ENCODE measurements at places on chromosomes 4 and X.
A peak's percentile ranks its signal among the peaks of the same experiment; 100 is the strongest.

GRCh38 chr4:3308691-3309090 lies 15.9 kb downstream of the RGS12 start:
- peak; percentile 73 for DNase-seq

GRCh38 chrX:19912-20571 lies 261.1 kb upstream of the PLCXD1 start:
- no peak for DNase-seq

DNA sequence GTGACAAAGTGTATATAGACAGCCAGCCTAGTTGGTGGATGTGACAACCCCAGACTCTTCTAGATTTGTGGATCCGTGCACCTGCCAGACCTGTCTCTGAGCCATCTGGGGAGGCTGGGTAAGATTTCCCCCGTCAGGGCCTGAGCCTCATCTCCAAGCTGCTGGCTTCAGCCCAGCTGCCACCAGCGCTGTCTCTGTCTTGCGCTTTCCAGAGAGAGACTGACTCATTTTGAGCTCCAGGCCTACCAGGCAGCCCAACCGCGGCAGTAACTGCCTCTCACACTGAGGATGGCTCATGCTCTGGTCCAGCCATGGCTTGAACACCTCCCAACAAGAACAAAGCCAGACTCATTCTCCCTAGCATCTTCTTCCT lies 26.4 kb downstream of the NOP14 start:
- no peak for DNase-seq

DNA sequence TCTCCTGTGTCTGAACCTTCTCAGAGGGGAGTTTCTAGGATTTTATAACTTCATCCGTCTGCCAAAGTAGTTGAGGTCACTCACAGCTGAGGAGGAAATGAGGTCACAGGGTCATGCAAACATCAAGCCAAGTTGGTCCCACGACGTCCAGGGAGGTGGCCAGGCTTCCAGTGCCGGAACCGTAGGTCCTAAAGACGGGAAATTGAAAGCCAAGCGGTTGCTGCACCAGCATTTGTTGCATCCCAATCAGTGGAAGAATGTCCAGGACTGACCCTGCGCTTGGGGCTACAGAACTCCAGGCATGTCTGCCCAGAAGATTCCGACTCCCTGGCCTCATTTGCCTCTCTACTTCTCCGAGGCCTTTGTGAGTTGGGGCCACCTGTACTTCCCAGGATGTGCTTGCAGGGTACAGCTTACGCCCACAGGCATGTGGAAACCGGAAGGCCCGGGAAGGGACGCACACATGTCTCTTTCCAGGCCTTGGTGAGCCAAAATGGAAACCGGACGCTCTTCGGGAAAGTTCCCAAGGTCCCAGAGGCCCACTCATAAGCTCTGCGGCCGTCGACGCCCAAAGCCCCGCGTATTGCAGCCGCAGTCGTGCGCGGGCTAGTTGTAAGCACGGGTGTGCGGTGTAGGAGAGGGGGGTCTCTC lies 9.3 kb downstream of the PRDM8 start:
- no peak for DNase-seq

DNA sequence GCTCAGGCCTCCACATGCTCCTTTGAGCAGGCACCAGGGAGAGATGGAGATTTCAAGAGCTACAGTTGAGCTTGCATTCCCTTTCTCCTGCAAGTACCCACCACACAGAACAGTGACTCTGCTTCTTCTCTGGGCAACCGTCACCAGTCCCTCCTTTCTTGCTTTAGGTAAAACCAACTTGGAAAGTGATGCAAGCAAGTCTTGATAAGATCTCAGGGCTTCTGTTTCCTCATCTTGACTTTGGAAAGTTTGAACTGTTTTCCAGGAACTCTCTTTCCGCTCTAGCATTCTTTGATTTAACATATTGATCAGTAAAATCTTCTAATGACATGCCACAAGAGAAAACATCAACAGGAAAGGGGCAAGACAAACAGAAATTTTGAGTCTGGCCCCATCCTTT lies 73.7 kb downstream of the USP46 start:
- no peak for DNase-seq

DNA sequence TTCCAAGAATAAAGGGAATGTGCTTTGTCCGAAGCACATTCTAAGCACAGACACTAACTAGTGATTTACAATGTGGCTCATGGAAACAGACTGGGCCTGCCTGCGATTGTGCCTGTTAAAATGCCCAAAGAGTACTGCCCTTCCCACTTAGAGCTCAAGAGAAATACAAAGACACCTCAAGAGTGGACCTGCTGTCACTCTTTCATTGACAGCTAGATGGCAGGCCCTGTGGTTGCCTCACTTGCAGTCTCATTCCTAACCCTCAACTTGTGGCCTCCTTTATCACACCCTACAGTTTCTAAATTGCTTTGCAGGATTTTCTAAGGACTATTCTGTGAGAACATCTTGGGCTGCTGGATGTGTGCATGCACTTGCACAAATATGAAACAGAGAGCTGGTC lies 331.0 kb upstream of the EMCN start:
- peak; percentile 21 for DNase-seq

- DNase-seq, result no peak
Measured at GRCh38 chr4:112002248-112002661, 143.0 kb upstream of the FAM241A start.

GRCh38 chrX:38277802-38278201 lies 49.5 kb downstream of the RPGR start:
- DNase-seq, result no peak

GRCh38 chr4:80307774-80308465 lies 27.6 kb upstream of the CFAP299 start:
- DNase-seq, result no peak

GRCh38 chr4:141711211-141711610 lies 74.8 kb downstream of the IL15 start:
- DNase-seq, result no peak

DNA sequence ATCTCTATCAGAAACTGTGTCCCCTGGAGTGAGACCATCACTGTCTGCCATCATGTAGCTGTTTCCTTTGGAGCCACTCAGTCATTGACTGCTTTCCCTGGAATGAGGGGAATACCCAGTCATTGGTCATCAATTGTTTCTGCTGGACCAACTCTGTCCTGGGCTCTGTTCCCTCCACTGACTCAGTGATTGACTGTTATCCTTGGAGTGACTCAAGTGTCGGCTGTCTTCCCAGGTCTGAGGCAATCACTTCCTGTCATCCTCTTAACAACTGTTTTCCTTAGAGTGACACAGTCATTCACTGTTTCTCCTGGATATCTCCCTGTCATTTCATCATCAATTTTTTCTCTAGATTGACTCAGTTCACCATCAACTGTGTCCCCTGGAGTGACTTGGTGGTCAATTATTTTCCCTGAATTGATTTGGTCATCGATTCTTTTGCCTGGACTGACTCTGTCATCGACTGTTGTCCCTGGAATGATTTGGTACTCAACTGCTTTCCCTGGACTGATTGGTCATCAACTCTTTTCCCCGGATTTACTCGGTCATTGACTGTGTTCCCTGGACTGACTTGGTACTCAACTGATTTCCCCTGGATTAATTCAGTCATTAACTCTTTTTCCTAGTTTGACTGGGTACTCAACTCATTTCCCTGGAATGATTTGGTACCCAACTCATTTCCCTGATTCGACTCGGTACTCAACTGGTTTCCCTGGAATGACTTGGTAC lies 327.9 kb upstream of the VCX start:
- DNase-seq, result no peak

DNA sequence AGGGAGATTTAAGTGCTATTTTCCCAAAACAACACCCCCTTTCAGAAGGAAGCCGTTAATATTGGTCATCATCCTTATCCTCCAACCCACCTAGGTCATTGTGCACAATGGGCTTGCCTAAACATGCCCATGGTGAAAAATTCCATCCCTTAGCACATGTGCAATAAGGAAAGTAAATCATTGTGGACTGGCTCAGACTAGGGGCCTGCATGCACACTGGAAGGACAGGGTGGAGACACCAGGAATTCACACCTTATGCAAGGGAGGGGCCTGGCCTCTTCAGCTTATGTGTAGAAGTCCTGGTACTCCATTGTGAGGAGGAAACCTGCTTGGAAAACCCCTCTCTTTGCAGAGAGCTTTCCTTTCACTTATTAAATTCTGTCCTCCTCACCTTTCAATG lies 311.4 kb upstream of the NDST4 start:
- DNase-seq, result peak; percentile 20

- no peak for DNase-seq
Measured at GRCh38 chr4:27206009-27206408, 345.4 kb downstream of the STIM2 start.

DNA sequence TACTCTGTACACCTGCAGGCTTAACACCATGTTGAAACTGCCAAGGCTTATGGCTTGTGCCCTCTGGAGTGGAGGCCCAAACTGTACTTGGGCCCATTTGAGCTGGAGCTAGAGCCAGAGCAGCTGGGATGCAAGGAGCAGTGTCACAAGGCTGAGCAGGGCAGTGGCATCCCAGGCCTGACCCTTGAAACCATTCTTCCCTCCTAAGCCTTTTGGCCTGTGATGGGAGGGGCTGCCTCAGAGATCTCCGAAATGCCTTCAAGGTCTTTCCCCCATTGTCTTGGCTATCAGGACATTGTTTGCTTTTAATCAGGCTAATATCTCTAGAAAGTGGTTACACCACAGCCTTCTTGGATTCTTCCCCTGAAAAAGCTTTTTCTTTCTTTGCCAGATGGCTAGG lies 10.9 kb upstream of the PNMA5 start:
- no peak for DNase-seq

DNA sequence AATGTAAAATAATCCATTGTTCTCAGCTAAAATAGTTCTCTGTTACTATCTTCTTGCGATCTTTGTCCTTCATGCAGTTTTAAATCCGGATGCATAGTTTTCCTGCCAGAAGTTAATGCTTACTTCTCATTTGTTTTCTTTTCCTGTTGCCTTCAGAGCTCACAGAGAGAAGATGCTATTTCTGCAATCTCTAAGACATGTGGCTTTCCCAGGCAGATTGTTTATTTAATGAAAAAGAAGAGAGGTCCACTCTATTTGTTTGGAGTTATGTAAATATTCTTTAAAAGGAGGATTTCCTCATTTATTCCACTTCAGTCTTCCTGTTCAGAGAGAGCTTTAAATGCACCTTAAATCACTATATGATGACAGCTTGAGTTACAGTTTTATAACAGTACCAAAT lies 39.3 kb upstream of the HPGD start:
- no peak for DNase-seq

- no peak for DNase-seq
Measured at GRCh38 chr4:111997785-111998184, 147.5 kb upstream of the FAM241A start.

DNA sequence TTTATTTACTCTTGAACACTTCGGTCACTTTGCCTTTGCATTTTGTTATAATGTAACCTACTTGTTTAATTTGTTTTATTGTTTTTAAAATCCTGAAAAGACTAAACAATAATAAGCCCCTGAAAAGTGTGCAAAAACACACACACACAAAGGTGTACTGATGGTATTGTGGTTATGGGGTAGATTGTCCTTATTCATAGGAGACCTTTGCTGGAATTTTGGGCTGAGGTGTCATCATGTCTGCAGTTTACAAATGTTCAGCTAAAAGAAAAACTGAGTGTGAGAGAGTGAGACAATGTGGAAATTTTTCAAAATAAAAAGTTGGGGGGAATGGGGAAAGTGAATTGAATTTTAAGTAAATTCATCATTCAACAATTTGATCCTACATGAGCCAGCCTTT lies 174.9 kb downstream of the QDPR start:
- no peak for DNase-seq

DNA sequence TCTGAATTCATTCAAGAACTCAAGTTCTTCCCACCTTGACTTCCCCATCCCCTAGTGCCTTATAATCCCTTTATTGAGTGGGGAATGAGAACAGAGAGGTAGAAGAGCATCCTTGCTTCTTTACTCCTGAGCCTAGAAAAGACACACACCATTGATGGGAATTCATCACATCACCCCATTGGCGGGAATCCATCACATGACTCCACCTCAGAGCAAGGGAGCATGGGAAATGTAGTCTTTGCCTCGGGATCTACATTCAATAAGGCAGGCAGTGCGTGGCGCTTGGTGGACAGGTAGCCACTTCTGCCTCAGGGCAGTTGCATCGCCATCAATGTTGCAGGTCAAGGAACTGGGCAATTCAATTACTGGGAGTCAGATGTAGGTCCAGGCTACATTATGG lies 50.7 kb downstream of the MXRA5 start:
- peak; percentile 20 for DNase-seq

DNA sequence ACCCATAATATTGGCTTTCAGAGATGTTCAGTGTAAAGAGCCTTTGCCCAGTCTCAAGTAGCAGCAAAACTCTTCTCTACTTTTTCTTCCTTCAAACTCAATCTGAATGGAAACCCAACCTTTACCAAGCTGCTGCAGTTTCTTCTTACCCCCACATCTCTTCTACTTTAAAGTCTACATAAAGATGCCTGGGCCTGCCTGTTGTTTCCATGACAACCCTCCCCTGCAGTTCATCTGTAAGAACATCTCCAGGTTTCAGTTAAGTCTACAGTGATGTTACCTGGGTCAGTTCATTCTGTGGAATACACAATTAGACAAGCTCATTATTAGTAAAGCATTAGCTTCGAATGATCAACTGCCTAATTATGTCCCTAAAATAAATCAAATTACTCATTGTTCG lies 81.4 kb downstream of the SPANXN3 start:
- no peak for DNase-seq

DNA sequence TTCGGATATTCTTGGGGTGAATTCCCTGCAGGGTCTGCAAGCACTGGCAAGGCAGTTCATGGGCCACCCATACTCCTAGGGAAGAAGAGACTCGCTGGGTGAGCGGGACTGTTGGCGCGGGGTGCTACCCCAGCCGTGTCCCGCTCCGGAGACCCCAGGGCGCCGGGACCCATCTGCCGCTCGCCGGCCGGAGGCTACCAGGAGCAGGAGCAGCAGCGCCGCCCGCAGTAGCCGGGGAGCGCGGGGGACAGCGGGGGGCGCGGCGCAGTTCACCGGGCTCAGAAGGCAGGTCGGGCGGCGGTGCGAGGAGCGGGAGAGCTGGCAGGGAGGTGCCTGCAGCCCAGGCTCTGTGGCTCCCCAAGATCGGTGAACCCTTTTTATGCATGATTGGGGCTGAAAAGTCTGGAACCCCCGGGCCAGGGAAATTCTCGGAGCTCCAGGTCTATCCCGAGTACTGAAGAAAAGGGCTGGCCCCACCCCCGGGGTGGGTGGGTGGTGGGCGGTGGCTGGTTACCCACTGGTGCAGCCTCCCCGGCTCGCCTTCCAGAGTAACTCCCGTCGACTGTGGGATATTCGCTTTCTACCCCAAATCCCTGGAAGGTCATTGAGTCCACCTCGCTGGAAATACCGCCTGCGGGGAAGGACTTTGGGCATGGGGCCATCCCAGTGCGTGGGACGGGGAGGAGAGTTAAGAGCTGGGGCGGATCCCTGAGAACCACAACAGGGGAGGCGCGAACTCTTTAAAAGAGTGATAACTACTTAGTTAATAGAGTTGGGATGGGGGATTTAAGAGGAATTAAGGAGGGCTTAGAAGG lies 37.6 kb downstream of the PF4 start:
- DNase-seq, result peak; percentile 38

GRCh38 chr4:155854582-155855226 lies 11.4 kb downstream of the ASIC5 start:
- DNase-seq, result no peak

GRCh38 chr4:47801481-47802002 lies 36.3 kb downstream of the CORIN start:
- no peak for DNase-seq
